Kidney (tissue), 22 donors: ENCODE measurements at places on chromosomes 1 and 21. TPM values are rescaled to one million over a fixed set of nuclear protein-coding genes. Genes with fewer than 3 reads are reported as not detected.

DNA sequence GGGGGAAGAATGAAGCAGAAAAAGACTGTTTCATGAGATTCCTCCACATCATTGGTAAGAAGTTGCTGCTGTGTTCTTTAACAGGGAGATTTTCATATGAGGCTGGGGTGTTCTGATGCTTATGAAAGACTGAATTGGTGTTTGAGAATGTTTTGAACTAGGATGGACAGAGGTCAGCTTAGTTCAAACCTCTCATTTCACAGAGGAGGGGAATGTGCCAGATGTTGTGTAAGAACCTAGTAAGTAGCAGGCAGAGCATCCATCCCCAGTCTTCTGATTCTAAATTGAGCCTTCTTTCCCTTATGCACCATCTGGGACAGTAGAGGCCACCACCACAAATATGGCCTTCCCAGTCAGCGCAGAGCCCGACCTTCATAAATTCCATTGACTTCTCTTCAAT is 43.7 kb downstream of the SAMD13 start:
- no peak for DNase-seq

DNA sequence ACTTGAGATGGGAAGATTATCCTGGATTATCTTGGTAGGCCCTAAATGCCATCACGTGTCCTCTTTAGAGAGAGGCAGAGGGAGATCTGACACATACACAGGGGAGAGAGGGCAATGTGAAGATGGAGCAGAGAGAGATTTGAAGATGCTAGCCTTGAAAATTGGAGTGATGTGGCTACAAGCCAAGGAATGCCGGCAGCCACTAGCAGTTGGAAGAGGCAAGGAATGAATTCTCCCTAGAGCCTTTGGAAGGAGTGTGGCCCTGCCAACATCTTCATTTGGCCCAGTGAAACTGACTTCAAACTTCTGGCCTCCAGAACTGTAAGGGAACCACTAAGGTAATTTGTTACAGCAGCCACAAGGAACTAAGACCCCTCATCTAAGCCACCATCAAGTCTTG is 8.9 kb upstream of the CAMTA1 start:
- no peak for DNase-seq

RHBDL2 gene
- 2.1 TPM for total RNA-seq

NADK gene
- total RNA-seq = 76.3 TPM

RNU1-1 gene
- 8,605 TPM for total RNA-seq

DNA sequence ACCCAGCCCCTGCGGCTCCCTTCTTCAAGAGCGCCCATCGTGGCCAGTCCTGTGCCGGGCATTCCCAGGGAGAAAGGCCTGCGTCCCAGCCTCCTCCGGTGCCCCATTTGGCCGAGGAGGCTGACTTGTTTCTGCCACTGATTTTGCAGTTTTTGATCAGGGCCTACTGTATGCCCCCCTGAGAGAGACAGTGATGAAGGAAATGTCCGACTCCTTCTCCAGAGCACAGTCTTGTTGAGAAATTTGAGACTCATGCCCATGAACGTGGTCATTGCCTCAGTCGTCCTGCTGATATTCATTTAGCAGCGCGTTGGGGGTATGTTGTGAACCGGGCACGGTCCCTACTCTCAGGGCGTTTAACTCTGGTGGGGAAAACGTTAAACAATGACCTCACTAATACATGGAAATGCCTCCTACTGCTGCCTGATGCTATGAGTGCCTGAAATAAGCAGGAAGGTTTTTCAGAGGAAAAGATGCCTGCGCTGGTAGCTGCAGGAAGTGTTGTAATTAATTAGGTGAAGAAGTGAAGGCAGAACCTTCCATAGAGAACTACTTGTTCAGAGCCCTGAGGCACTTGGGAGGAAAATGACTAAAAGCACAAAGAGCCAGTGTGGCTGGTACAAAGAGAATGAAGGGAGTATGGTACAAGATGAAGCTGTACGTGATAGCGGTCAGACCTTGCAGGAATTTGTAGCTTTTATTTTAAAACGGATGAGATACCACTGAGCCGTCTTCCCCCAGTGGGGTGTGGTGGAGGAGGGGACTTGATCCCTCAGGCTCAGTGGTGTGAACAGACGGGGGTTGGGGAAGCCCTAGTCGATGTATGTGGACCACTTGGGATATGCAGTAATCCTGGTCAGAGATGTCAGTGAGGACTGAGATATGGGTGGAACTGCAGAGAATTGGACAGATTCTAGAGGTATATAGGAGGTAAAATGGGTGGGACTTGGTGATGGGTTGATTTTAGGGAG is 730 bp downstream of the ZCCHC17 start:
- peak; percentile 57 for DNase-seq

CFHR4 gene
- 0.35 TPM for total RNA-seq

- no peak for DNase-seq
These were observed 21.3 kb downstream of the SERINC2 start for GRCh38 chr1:31434101-31434871.

DNA sequence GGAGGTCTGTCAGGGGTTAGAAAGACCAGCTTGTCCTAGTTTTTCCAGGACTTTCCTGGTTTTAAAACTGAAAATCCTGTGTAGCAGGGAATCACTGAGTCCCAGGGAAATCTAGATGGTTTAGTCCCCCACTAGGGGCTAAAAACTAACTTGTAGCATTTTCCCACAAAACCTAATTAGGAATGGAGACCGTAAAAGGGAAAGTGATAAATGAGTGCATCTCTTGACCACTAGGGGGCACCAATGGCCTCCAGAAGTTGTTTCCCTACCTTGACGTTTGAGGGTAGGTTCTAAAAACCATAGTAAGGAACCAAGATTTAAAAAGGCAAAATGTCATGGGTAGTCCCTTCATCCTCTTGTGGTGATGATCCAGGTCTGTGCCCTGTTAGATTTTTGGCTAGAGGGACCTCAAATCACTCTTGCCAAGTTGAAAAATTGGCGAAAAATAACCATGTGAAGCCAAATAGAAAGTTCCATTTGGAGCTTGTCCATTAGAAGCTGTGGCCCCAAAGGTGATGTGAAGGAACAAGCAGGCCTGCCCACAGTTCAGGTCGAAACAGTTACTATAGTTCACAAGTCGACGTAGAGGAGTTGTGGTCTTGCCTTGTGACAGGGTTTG is 24.5 kb downstream of the CLIC6 start:
- peak; percentile 35 for DNase-seq

DNA sequence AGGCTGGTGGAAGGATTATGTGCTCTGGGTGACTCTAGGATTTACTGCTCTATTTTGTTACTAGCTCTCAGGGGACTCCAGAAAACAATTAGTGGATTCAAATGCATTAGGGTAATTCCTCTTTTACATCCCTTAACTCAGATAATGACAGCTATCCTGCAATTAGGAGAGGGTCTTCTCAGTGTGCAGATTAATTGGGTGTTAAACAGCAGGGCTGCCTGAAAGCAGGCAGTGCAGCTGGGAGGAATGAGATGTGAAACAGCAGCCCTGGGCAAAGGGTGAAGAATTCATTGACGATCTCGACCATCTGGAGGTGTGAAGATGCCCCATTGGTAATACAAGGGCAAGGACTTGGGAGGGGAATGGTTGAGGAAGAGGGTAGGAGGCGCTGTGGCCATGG is 66.1 kb downstream of the HTR6 start:
- no peak for DNase-seq

GRCh38 chr21:33308586-33309490 is 15.9 kb upstream of the IFNAR1 start:
- no peak for DNase-seq

GRCh38 chr21:37478794-37479193 is 112.2 kb downstream of the DYRK1A start:
- no peak for DNase-seq

LRRC39 gene
- total RNA-seq = 0.35 TPM

DNA sequence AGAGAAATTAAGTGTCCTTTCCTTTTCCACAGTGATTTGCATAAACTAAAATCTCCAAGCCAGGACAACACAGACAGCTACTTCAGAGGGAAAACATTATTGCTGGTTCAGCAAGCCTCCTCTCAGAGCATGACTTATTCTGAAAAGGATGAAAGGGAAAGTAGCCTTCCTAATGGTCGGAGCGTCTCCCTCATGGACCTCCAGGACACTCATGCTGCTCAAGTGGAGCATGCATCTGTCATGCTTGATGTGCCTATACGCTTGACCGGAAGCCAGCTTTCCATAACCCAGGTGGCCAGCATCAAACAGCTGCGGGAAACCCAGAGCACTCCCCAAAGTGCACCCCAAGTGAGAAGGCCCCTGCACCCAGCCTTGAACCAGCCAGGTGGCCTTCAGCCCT is 39.1 kb downstream of the CLEC20A start:
- no peak for DNase-seq

DNA sequence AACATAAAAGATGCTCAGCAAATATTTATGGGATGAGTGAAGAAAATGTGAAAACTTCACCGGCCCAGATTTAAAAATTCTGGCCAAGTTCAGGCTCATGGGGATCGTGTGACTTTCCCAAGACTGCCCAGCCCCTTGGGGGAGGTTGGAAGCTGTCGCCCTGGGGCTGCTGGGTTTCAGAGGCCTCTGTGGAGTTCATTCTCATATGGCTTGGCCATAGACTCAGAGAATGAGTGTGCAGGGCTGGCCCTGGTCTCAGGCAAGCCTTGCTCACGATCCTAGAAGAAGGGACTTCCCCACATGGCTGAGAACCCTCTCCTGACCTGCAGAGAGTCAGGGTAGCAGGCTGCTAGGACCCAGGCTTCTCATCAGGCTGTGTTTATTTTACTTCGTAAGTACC is 24.6 kb downstream of the PADI2 start:
- DNase-seq = no peak

ERVH48-1 gene
- not detected for total RNA-seq

- DNase-seq = peak; percentile 21
These were observed 2.2 kb downstream of the RIPPLY3 start for GRCh38 chr21:37008724-37009123.

GRCh38 chr1:216293683-216294082 is 129.6 kb downstream of the USH2A start:
- no peak for DNase-seq
